ENCODE measurements at places on chromosomes 2 and 18.
A peak's percentile ranks its signal among the peaks of the same experiment; 100 is the strongest.

- DNase-seq = no peak
Observed at GRCh38 chr18:33076601-33077000, 303.8 kb upstream of the KLHL14 start.

- no peak for DNase-seq
Observed at GRCh38 chr2:79162132-79162531, 2.6 kb upstream of the REG3A start.

- DNase-seq = no peak
Observed at GRCh38 chr18:58069099-58069498, 25.1 kb downstream of the NEDD4L start.

DNA sequence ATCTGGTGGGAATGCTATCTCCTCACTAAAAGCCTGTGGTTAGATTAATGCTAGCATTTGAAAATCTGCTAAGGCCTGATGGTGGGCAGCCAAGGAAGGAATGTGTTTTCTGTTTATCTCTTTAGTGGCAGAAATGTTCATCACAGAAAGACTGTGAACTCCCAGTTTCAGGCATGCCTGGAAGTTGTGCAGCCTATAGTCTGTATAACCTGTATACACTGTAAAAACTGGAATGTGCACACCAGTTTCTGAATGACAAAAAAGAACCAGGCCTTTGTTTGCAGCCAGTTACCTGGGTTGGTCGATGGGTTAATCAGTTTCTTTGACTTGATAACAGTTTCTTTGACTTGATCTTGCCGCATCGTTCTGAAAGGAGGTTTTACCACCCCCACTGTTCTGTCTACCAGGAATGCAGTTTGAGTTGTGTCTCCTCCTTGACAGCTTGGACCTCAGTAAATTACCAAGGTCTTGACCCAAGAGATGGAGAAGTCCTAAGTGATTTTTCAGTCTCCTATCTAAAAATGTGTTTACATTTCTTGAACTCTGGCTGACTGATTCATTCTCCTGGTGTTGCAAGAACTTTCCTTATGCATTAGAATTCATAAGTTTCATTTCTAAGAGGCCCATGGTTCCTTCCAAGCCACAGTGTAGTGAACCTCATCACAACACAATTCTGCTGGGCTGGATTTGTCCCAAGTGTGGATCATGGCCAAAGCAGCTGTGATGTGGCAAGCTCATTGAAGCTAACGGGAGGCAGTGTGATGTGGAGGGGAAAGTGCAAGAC, 62.2 kb downstream of the KIAA2012 start:
- peak; percentile 34 for DNase-seq

DNA sequence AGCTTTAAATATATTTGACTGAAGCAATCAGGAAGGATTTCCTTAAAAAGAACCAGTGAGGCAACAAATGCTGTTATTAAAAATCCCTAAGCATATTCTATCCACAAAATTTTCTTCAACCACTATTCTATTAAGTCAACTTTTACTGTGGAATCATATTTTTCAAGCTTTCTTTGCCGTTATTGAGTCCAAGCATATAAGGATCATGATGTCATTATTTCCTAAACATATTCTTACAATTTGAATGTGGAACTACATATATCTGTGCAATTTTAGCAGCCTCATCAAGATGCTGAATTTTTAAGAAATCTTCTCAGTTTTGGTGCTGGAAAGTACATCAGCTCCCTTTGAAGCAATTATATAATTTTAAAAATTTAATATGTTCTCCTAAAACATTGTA, 5.6 kb downstream of the IFIH1 start:
- DNase-seq = no peak

DNA sequence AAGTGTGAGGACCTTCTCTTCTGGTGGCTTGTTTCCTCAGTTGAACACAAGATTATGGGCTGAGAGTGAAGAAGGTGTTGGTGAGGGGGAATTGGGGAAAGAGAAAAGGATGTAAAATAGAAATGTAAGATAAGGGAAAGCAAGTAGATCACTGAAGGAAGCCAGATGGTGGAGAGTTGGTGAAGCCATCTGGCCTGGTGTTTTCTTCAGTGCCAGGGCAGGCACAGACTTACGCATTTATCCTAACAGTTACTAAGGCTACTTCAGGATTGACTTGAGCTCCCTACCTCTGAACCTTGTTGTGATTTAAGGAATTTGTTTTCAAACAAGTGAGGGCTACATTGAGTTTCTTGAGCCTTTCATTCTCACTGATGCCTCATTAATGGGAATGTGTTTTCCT, 113.8 kb downstream of the GALNT1 start:
- no peak for DNase-seq

DNA sequence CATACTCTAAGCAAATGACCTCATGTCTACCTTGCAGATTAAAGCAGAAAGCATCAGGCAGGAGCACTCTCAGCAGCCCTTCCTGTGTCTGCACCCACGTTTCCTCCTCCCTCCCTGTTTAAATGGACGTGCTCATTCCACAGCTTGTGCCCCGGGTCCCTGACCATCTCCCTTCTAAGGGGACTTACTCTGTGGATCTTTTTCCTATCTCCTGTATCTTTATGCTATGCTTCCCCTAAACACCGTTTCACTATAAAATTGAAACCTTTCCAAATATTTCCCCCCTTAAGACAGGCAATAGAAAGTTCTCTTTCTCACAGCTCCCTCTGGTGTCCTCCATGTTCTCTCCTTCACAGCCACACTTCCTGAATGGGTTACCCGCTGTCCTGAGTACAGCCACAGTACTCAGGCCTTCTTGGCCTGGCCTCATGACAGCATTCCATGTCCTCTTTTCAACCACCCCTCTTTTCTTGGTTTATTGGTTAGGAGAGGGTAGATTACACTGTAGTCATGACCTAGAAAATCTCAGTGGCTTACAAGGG, 41.1 kb downstream of the TMEM185B start:
- DNase-seq = no peak

DNA sequence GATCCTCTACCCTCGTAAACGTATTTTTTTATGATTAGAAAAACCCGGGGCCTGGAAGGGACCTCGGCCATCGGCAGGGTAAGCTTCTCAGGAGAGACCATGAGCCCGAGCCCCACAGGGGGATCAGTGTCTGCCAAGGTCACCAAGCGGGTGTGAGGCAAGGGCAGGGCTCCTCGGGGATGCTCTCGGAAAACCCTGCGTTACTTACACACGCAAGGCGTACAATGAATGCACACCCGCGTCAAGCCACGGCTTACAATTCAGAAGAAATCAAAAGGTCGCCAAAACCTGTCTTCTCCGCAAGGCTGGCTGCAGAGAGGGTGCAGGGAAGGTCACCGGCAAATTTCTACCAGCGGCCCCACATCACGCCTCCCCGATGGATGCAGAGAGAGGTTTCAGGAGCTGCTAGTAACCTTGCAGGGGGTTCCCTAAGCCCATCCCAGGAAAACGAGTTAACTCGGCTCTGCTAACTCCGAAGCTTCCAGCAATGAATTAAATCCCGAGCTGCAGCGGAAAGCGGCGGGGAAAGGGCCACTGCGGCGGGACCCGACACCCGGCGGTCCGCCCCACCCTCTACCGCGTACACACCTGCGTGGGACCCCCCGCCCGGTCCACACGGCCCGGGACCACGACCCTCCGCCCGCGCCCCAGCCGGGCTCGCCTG, 638 bp downstream of the ST3GAL5 start:
- DNase-seq = peak; percentile 36

DNA sequence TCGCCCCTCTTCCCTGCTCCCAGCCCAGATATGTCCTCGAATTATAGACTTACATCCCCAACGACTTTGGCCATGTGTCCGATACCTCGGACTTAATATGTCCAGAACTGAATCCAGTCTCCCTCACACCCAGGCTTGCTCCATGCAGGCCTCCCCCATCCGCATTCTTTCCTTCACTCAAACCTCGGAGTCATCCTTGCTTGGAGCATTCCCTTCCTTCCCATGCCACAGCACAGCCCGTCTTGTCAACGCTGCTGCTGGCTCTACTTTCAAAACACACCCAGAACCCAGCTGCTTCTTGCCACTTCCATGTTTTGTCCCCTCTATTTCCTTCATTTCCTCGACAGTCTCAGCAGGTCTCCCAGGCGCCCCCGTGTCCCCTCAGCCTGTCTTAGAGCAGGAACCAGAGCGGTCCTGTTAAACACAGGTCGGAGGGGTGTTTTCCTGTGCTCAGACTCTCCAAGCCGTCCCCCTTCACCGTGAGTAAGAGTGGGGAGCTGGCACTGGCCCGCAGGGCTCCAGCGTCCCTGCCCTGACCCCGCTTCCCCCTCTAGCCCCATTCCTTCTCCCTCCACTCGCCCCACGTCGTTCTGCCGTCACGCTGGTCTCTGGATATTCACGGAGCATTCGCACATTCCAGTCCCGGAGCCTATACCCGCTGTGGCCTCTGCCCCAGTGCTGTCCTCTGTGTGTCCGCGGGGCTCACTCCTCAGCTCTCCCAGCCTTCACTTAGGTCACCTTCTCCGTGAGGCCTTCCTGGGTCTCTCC, 54.4 kb downstream of the VAPA start:
- no peak for DNase-seq

- DNase-seq = no peak
Observed at GRCh38 chr2:181357979-181358378, 99.2 kb upstream of the ITGA4 start.

GRCh38 chr2:236195726-236196125, 27.5 kb upstream of the GBX2 start:
- no peak for DNase-seq

DNA sequence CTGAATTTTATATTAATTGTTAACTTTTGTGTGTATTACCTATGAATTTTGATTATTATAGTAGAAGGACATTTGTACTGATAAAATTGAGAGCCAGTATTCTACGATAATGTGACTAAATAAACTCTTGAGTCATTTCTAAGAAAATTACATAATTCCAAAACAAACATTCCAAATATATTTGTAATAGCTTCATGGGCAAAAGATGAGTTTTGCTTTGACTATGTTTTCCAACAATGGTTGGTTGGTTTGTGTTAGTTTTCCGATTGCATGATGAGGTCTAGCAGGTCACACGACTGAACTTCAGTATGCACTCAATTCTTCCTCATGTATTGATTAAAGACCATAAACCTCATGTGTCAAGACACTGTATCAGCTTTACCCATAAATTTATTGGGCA, 71.7 kb upstream of the WDR75 start:
- DNase-seq = no peak

DNA sequence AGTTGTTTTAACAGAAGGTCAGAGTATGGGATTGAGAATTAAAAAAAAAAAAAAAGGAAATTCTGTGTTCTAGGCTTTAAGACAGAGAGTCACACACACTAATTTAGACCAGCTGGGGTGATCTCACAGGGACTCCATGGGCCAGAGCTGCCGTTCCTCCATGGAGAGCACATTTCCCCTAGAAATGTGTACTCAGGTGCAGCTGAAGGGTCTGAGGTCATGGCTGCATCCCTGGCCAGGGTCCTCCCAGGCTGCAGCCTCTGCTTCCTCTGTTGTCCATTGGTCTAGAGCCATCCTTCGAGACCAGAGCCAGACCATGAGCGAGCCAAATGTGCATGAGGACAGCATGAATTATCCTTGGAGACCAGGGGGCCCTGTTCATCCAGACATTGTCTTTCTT, 190.1 kb upstream of the TNP1 start:
- DNase-seq = no peak

DNA sequence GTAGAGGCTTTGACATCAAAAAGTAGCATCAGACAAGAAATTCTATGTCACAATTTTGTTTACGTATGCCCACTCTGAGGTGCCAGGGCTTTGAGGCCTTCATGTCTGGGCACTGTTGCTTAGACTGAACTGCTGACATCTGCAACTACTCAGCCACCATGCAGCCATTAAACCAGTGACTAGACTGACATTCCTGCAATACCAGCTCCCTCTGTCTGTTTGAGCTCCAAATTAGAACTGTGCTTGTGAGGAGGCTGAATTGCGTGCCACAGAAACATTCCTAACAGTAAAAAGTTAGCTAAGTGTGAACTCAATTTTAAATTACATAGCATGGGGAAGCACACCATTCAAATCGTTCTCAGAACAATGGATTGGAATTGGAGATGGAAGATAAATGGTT, 163.2 kb downstream of the INSIG2 start:
- DNase-seq = no peak

DNA sequence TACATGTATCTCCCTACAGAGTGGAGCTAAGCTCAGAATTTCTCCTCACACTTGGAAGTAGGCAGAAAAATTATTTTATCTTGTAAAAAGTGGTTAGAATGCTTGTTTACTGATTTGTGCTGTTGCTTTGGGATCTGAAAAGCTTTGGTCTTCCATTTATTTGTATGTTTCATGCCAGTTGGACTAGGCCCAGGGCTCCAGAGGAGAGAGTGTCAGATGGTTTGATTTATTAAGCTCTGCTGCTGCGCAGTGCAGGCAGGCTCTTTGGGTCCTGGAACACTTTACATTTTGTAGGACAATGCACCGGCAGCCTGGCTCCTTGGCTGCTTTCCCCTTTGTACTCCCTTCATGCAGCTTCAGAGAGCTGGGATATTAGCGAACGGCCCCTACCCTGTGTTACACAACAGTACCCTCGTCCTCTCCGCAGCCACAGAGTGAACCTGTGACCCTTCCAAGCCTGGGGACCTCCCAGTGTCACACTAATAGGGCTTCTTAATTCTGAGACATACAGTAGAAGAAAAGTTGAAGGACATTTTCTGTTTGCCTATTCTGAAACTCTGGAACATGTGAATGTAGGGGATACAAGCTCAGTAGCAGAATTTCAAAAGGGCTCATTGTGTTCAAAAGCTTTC, 56.7 kb upstream of the EML6 start:
- DNase-seq = no peak

DNA sequence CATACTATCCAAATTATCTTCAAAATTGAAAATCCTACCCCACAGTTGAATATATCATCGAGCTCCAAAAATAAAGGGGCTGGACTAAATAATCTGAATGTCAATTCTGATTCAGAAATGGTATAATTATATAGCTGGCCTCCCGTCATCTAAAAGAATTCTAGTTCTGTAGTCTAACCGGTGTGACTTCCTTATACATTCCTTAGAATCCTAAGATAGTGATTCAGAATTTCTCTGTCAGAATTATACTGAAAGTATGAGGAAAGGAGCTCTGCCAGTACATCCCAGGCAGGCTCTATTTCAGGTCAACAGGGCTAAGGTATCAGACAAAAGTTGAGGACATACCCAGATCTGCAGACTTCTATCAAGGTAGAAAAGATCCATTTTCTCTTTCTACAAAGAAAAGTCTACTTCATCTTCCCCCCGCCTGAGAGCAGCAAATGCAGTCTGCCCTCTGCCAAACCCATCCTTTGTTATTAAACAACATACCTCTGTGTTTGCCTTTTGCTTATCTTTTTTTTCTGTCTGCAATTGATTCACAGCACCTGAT, 128.5 kb downstream of the METTL4 start:
- no peak for DNase-seq

GRCh38 chr2:216015722-216016464, 2.5 kb upstream of the MREG start:
- no peak for DNase-seq

GRCh38 chr2:183126635-183127034, 2.4 kb downstream of the NUP35 start:
- DNase-seq = no peak

- no peak for DNase-seq
Observed at GRCh38 chr18:57909620-57910019, 106.5 kb upstream of the ATP8B1 start.

- no peak for DNase-seq
Observed at GRCh38 chr18:79544386-79544963, 135.1 kb upstream of the CTDP1 start.

GRCh38 chr2:85938456-85938855, 49.7 kb upstream of the ST3GAL5 start:
- DNase-seq = no peak
